ENCODE measurements at places on chromosomes 2 and 18. TPM values are rescaled to one million over a fixed set of nuclear protein-coding genes. Genes with fewer than 3 reads are reported as not detected.

The DYNC2LI1 gene
- 17.4 TPM for total RNA-seq

The MC5R gene
- total RNA-seq = not detected

The AGXT gene
- total RNA-seq = not detected

The PTH2R gene
- 0.64 TPM for total RNA-seq

The NIFK gene
- 34.1 TPM for total RNA-seq

The DSG4 gene
- total RNA-seq = not detected

The DNPEP gene
- 65.7 TPM for total RNA-seq

The INHA gene
- 0.43 TPM for total RNA-seq
